CD4-positive, alpha-beta T cell treated with Interleukin-4 for 4 hours (primary cell): ENCODE measurements at places on chromosomes 2 and 18.

DNA sequence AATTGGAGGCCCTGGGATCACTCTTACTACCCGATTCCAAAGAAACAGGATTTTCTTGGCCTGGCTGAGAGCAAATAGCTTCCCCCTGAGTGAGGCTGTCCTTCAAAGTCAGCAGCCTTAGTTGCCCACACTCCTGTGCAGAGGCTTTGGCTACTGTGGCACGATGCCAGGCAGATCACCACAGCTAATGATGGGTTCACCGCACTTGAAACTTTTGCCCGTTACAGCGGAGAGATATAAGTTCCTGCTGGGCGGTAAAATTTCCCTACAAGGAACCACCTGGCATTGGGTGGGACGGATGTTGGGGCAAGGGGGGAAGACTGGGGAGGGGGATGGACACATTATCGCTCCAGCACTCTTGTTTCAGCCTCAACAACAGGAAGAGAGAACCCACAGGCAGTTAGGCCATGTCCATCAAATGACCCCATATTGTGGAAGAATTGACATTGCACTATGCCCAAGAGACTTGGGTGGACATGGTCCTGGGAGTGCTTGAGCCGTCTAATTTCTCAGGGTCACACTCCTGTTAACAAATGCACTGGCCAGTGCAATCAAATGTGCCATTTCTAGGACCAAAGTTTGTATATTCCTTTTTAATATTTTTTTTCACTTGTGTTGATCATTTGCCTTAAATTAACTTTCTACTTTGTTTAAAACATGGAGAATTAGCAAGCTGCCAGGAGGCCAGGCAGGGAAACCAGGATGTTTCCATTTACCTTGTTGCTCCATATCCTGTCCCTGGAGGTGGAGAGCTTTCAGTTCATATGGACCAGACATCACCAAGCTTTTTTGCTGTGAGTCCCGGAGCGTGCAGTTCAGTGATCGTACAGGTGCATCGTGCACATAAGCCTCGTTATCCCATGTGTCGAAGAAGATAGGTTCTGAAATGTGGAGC lies 4.4 kb downstream of the IL1B start:
- no peak for DNase-seq

- DNase-seq = no peak
These were observed 38.9 kb downstream of the KLF7 start for GRCh38 chr2:207126724-207127308.

DNA sequence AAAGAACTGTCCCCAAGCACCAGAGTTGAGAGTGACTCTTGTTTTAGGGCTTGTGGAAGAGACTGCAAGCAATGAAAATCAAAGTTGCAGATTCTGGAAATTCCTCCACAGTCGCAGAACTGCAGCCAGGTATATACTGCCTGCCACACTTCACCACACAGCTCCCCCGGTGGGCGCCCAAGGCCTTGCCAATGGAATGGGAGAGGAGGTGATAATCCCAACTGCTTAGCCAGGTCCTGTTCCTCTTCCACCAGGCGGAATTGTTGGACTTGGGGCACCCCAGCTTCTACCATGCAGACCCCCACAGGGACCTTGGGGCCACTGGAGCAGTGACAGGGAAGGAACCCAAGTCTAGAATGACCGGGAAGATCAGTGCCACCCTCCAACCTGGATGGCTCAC lies 4.8 kb upstream of the PDIA6 start:
- no peak for DNase-seq

DNA sequence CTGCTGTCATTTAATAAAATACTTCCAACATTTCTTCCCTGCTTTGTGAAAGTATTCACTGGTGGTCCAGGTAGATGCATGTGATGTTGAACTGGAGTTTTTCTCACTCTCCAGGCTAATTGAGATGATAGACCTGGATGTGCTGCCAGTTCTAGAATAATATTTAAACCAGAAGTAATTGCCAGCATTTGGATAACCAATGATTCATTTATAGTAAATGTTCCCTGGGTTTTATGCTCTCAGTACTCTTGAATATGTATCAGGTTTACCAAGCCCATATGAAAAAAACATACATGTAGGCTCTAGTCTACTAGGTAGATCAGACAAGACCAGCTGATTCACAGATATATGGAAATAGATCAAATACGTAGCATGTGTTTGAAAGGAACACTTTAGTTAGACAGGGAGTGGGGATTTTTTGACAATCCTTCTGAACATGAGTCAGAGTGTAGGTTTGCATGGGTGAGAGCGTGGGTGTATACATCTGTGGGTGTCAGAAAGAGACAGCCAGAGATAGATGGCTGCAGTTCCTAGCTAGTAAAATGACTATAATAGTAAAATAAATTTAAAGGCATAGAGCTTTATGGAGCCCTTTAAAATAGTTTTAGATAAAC lies 115.1 kb downstream of the NAB1 start:
- DNase-seq = peak; percentile 5

GRCh38 chr2:107362993-107363392 lies 463.7 kb upstream of the RGPD4 start:
- no peak for DNase-seq

GRCh38 chr2:158046121-158046880 lies 55.4 kb upstream of the UPP2 start:
- no peak for DNase-seq

DNA sequence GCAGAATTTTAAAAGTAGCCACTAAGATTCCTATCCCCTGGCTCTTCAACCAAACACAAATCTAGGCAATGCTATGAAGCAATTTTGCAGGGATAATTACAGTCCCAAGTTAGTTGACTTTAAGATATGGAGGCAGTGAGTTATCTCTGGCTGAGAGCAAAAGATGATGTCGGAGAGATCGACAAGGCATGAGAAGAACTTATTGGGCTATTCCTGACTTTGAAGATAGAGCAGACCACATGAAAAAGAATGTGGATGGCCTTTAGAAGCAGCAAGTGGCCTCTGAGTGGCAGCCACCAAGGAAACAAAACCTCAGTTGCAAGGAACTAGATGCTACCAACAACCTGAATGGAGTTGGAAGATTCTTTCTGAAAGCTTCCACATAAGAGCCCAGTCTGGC lies 58.2 kb upstream of the PPM1B start:
- no peak for DNase-seq

DNA sequence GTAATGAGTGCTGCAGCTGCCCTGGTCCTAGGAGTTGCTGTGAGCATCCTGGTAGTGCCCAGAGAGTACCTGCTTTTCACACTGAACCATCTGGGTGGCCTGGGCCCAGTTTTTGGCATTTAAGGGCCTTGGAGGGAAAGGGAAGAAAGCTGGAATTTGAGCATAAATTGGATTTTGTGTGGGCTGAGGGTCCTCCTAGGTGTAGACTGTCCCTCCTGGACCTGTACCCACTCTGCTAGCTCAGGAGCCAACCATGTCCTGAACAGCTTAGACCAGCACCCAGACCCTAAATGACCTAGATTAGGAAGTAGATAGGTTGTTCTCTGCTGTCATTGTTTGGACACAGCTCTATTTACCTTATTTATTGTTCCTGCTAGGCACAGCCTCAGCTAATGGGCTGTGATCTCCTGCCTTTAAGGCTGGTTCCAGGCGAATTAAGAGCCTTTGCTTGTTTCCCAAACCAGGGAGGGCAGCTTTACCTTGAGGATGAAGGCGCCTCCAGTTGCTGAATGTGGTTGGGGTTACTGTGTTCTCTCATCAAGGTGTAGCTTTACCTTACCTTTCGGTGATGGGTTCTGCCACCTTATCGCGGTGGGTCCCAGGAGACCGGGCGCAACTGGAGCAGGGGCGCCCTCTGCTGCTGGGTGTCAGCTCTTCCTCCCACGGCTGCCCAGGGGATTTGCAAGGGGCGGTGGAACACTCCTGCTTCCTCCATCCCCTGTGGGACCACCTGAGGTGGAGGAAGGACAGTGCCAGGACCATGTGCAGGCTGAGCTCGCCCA lies 34.4 kb downstream of the ITGA6 start:
- peak; percentile 74 for DNase-seq

DNA sequence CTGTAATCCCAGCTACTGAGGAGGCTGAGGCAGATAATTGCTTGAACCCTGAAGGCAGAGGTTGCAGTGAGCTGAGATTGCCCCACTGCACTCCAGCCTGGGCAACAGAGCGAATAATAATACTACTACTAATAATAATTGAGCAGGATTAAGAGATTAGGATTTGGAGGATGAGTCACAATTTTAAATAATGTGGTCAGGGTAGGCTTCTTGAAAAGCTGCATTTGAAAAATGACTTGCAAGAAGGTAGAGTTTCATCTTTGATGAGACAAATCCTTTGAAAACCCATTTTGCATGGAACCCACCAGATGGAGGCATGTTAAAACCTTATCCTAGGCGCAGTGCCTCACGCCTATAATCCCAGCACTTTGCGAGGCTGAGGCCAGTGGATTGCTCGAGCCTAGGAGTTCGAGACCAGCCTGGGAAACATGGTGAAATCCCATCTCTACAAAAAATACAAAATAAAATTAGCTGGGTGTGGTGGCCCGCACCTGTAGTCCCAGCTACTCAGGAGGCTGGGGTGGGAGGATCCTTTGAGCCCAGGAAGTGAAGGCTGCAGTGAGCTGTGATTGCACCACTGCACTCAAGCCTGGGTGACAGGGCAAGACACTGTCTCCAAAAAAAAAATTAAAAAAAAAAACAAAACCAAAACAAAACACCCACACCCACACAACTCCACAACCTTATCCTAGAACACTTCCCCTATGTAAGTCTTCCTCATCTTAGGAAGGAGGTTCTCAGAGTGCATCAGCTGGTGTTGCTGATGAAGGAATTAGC lies 3.3 kb upstream of the ATP8B1 start:
- DNase-seq = no peak

DNA sequence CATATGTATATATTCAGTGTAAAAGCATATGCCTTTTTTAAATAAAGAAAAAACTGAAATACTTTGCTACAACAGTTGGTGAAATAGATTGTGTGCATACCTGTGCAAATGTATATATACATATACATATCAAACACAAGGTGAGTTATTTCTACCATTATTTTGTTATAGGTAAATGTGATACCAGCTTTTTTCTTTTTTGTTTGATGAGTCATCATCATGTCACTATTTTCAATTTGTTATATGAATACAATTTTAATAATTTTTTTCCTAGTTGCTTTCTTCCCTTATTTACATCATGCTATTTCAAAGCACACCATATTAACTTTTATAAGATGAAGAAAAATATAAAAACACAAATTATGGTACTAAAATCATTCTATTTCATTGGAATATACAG lies 87.0 kb upstream of the STK17B start:
- DNase-seq = no peak

DNA sequence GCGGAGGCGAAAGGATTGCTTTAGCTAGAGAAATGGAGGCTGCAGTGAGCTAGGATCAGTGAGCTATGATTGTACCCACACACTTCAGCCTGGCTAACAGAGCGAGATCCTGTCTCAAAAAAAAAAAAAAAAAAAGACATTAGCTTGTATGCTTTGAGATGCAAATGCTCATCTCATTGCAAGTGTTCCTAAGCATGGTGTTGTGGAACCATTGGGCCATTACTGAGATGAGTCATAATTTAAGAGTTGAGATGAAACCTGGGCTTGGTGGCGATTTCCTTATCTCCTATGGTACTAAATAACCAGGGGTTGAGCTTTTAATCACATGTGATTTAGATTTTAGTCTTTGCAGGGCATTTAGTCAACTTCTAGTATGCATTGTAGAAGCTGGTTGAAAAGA lies 2.2 kb downstream of the PLEKHA3 start:
- peak; percentile 17 for DNase-seq

DNA sequence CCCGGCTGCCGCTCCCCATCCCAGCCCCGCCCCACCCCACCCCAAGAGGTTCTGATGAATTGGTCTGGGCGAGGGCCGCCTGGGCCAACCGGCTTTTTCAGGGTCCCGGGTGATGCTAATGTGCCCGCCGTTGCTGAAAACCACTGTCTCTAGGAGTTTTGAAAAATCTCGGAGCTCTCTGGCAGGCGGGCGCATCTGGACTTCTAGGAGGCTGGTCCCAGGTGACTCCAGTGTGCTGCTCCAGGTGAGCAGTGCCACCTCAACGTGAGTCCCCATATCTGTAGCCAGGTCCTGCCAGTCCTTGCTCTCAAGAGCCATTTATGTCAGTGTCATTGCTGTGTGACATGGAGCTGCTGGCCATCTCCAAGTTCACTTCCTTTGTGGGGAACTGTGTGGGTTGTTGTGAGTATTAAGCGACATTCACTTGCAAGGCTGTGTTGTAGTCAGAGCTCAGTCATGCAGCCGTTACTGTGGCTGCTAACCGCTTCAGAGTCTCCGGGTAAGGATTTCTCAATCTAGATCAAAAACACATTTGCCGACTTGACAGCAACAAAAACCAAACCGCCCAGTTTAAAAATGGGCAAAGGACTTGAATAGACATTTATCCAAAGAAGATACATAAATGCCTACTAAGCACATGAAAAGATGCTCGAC lies at the start of gene RFX8:
TSS of gene RFX8 (minus strand) at position 382 of the 654 bp plus-strand sequence. CDS start 8,264 bp downstream, outside the sequence.
- peak; percentile 62 for DNase-seq

DNA sequence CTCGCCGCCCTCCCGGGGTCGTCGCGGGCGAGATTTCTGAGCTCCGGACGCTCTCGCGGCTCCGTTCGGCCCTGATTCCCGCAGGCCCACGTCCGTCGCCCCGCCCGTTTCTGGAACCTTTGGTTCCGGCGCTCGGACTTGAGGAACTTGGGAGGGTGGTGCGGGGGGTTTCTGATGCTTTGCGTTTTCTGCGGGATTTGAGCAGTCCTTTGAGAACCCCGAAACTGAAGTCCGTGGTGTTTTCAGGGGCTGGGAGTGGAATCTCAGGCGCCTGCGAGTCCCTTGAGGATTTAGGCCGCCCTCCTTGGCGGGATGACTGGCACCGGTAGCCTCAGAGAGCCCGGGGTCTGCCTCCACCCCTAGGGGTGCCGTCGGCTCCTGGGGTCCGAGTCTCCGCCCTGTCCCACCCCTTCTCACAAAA lies 336 bp downstream of the THNSL2 start:
- no peak for DNase-seq

DNA sequence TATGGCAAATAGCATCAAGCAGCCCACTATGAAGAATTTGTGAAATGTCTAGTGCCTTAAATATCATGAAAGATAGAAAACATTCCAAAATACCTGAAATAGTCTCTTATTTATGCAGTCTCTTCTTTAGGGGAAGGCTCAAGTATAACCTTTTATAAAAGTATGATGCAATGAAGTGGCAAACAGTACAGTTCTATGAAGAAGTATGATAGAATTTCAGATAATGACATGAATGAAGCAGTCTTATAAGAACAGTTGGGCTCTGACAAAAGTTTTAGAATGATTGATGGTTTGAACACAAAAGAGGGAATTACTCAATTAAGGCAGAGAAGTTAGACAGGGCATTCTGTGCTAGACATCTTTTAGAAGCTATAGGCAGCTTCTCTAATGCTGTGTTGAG lies 1791.8 kb upstream of the PIK3C3 start:
- no peak for DNase-seq

GRCh38 chr2:148893906-148894305 lies 18.9 kb downstream of the KIF5C start:
- no peak for DNase-seq

- DNase-seq = no peak
These were observed 113.6 kb upstream of the MAP3K20 start for GRCh38 chr2:172962082-172962481.

GRCh38 chr18:23502516-23503037 lies 734 bp upstream of the RMC1 start:
- DNase-seq = no peak

- no peak for DNase-seq
These were observed 226.5 kb downstream of the PID1 start for GRCh38 chr2:229044581-229044980.
